ENCODE measurements at places on chromosomes 7 and 10.
A peak's percentile ranks its signal among the peaks of the same experiment; 100 is the strongest.

DNA sequence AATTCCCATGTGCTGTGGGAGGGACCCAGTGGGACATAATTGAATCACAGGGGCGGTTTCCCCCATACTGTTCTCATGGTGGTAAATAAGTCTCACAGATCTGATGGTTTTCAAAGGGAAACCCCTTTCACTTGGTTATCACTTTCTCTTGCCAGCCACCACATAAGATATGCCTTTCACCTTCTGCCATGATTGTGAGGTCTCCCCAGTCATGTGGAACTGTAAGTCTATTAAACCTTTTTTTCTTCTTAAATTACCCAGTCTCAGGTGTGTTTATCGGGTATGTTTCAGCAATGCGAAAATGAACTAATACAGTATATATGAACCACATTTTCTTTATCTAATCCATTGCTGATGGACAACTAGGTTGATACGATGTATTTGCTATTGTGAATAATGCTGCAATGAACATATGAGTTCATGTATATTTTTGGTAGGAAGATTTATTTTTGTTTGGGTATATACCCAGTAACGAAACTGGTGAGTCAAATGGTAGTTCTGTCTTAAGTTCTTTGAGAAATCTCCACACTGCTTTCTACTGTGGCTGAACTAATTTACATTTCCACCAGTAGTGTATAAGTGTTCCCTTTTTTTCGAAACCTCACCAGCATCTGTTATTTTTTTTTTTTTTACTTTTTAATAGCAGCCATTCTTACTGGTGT lies 70.0 kb upstream of the HGF start:
- no peak for DNase-seq

DNA sequence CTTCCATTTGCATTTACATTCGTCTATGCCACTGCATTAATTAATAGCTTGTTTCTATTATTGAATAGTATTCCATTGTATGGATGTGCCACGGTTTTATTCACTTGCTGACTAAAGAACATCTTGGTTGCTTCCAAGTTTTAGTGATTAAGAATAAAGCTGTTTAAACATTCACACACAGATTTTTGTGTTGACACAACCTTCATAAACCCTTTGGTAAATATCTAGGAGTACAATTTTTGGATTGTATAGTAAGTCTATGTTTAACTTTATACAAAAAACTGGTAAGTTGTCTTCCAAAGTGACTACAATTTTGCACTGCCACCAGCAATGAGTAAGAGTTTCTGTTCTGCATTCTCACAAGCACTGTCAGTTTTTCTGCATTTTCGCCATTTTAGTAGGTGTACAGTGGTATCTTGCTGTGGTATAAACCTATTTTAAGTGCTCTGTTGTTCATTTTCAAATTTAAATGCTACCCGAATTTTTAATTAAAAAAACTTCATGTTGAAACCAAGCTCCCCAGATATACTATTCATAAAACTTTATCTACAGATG lies 121.4 kb downstream of the RNF133 start:
- DNase-seq, result no peak

GRCh38 chr7:47636433-47637175 lies 54.7 kb upstream of the TNS3 start:
- DNase-seq, result no peak

DNA sequence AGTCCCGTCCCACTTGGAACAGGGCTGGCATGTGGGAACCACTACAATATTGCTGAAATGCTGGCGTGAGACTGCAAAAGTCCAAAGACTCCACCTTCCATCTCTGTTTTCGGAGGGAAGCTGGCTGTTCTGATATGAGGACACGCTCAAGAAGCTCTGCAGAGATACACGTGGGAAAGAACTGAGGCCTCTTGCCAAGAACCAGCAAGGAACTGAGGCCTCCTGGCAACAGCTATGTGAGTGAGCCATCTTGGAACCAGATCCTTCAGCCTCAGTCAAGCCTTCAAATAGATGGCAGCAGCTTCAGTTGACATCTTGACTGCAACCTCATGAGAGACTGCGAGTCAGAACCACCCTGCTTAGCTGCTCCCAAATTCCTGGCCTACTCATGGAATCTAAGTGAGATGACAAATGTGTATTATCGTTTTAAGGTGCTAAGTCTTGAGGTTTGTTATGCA lies 30.8 kb downstream of the SGMS1 start:
- DNase-seq, result no peak

DNA sequence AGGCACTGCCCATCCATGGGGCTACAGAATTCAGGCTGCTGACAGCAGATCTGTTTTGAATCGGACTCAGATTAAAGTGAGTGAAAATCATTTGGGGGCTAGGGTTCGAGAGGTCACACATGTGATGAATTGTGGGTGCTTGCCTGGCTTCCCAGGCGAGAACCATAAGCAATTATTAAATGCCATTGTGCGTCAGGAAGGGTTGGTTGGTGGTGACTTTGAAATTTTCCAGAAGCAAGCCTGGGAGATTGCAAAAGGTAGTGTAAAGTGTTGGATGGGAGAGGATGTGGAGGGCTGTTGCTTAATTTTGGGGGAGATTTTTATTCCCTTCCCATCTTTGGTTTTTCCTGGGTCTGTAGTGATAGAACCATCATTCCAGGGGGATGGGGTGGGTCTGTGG lies 34.6 kb downstream of the LRMDA start:
- DNase-seq, result no peak

GRCh38 chr10:112227331-112227987 lies 43.9 kb upstream of the GPAM start:
- no peak for DNase-seq

DNA sequence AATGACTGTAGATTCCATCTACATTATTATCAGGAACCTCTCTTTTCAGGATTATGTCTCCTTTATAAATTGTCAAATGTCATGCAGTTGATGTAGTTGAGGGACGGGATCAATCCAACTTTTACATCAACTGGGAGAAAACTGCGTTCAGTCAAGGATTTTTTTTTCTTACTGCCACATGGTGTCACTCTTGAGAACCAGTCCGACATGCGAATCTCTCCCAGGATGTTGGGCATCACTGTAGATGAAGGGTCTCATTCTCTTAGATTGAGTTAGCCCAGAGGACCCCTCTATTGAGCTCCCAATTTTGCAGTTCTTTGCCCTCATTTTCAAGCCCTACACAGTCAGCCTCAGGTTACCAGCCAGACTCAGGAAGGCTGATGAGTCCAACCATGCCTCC lies 120.3 kb upstream of the PTPRZ1 start:
- no peak for DNase-seq

DNA sequence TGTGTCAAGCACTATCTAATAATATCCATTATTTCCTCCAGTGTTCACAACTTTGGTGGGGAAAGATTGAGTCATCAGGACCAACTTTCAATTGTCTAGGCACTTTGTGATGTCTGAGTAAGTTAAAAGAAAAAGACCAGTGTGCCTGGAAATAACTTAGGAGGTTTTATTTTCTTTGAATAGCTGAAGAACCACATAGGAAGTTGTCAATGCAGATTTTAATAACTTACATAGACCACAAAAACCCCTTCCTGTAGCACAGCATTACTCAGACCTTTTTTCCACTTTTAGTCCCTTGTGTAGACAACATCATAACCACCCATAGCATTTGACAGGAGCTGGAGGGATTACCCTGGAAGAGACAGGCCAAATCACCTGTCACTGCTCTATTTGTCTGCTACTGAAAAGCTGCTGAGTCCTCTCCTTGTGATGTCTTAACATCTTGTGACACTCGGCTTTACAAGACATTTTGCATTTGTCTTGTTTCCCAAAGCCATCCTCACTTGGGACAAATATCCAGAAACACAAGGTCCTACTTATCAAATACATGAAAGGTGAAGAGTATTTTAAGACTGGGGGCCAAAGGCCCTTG lies 241.5 kb upstream of the PTER start:
- no peak for DNase-seq

GRCh38 chr10:82942286-82943099 lies 1067.5 kb downstream of the NRG3 start:
- DNase-seq, result no peak

DNA sequence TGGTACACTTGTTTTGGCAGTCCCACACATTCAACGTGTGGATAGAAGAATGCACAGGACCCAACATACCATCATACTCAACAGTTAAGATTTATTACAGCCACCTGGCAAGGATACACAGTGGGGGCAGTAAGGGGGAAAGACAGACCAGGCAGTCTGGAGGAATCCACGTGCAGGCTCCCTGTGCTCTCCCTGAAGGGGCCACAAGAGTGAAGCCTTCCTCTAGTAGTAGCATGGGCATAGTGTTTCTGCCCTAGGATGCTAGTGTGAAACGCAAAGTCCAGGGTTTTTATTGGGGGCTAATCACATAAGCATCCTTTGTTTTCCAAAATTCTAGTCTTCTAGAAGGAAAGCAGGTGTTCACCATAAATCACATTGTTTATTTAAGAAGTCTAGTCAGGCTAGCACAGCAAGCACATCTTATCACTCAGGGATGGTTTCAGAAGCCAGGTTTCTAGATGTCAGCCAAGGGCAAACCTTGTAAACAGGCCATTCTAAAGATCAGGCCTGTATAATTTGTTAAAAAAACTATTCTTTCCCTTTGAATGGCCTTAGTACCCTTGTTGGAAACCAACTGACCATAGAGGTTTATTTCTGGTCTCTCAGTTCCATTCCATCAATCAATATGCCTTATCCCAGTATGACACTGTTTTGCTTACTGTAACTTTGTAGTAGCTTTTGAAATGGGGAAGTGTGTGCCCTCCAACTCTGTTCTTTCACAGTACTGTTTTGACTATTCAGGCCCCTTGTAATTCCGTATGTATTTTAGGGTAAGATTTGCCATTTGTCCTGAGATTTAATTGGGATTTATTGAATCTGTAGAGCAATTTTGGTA lies 12.4 kb upstream of the TFAM start:
- no peak for DNase-seq

DNA sequence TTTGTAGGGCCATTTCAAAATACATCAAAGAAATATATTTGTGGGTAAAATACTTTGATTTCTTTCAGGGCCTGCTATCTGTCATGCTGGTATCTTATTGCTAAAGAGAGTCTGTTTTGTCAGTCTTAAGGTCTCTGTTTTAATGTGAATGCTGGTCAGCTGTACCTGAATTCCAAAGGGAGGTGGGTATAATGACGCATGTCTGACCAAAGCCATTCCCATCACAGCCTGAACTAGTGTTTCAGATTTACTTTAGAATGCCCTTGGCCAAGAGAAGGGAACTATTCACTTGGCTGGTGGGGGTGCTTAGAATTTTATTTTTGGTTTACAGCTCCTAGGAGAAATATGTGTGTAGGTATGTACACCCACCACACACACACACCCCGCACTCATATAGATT lies 30.6 kb upstream of the MYL10 start:
- DNase-seq, result no peak

- DNase-seq, result no peak
These were observed 50.0 kb upstream of the KCNMA1 start for GRCh38 chr10:77687621-77688020.

- no peak for DNase-seq
These were observed 141.7 kb downstream of the SORCS1 start for GRCh38 chr10:107022600-107023354.

DNA sequence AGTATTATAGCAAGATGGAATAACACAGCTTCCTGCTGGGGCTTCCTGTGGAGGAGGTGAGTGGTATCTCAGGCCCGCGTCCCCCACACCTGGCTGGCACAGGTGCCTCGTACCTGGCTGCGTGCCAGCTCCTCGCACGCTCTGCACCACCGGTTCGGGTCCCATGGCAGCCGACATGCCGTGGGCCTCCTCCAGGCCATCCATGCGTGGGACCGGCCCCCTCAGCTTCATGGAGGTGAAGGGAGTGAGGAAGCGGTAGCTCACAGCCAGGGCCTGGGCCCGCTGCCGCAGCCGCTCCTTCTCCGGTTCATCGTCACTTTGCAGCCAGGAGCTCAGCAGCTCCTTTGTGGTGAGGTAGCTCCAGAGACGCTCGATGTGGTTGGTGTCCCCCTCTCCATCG lies 90.4 kb downstream of the ITIH5 start:
- DNase-seq, result no peak

- DNase-seq, result no peak
These were observed 37.5 kb downstream of the ENO4 start for GRCh38 chr10:116886772-116887171.

DNA sequence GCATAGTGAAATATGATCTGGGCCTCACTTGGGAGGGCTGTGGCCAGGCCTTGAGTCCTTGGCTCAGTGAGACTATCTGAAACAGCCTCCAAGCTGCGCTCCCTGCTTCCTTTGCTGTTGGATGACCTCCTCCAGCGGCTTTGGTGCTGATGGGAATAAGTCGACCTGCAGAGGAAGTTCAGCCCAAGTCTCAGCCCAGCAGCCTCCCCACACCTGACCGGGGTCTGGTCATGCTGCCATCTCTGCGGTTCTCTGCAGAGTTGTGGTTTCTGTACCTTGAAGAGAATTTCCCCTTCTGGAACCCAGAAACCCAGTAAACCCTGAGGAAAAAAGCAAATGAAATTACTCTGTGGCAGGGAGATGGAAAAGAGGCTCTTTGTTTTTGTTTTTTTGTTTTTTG lies 4.6 kb upstream of the RBAK start:
- no peak for DNase-seq

DNA sequence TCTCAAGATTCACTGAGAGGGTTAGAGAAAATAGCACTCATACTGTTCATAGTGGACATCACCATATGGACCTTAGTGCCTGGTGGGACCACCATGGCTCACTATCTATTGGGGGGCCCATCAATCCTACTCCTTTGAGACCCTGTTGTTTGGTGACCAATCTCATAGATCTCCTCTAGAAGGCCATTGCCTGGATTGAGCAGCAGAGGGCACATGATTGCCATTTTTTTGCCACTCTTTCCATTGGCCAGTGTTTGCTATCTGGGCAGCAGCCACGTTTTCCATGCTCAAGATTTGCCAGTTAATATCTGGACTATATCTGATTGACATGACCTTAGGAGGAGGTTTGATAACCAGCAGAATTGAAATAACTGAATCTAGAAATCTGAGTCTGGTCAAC lies 244.5 kb downstream of the ITGB1 start:
- DNase-seq, result no peak

GRCh38 chr10:20369863-20370736 lies 527.0 kb downstream of the NEBL start:
- DNase-seq, result no peak

GRCh38 chr7:128405471-128406313 lies 4.1 kb downstream of the IMPDH1 start:
- DNase-seq, result no peak

GRCh38 chr7:55254596-55255495 lies 110.3 kb upstream of the LANCL2 start:
- peak; percentile 30 for DNase-seq

- DNase-seq, result no peak
These were observed 14.6 kb upstream of the GPER1 start for GRCh38 chr7:1073142-1073977.

GRCh38 chr10:88346144-88346977 lies 236.8 kb downstream of the RNLS start:
- DNase-seq, result no peak

Data from stimulated activated CD8-positive, alpha-beta memory T cell treated with anti-CD3 and anti-CD28 coated beads, Interleukin-4, amount 100 ng/mL, for 1 hour (primary cell).